ENCODE measurements at places on chromosomes 1 and 21.

GRCh38 chr1:166165661-166166328, 1.0 kb downstream of the FAM78B start:
- DNase-seq: no peak

DNA sequence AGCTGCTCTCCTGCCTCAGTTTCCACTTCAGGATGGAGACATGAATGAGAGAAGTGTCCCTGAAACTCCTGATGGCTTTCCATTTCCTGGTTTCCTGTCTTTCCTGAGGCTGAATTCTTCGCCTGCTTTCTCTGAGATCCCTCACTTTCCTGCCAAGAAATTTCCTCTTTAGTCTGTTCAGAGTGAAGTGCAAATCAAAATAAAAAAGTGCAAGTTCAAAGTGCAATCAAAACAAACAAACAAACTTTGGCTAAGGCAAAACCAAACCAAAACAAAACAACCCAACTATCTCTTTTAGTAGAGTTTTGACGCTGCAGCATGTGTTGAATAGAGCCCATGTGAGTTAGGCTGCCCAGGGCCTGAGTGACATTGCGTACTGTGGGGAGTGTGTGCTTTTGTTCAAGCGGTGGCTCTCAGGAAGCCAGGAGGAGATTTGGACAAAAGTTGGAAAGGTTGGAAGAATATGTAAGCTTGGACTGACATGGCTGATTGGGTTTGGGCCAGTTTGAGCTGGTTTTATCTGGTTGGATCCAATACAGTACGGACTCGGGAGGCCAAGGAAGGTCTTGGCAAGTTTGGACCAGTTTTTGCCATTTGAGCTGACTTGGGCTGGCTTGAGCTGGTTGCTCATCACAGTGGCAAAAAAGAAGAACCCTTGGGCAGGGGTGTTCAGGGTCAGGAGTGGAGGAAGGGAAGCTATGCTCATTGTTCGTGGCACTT, 61.1 kb upstream of the TINAGL1 start:
- DNase-seq: no peak

DNA sequence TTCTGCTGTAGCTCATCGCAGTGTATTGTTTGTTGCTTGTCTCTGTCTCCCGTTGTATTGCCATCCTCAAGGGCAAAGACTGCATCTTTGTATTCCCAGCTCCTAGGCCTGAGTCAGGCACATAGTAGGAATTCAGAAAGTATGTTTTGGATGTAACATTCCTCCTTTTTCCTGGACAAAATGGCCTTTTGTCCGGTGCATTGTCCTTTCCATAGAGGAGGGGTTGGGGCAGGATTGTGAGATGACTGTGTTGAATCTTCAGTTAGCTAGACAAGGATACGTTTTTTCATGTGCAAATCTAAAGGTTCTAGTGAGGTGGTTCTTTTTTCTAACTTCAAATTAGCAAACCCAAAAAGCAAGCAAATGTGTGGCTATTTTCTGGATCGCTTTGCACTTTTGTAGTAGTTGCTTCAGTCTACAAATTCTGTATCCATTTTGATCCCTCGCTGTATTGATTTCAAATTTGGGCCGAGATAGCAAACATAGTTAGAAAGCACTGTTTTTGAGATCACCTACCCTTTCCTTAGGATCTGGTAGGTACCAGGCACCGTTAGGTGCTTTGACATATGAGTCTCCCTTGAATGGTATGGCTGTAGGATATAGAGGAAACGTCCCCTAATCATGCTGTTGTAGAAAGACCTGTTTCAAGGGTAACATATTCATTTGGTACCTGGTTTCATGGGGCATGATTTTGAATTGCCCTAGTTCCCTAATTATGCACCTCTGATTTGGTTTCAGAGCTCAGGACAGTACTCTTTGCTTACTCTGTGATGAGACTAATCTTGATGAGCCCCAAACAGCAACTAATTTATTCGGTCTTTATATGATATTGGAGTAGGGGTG, 1.2 kb downstream of the PPP1R8 start:
- no peak for DNase-seq

DNA sequence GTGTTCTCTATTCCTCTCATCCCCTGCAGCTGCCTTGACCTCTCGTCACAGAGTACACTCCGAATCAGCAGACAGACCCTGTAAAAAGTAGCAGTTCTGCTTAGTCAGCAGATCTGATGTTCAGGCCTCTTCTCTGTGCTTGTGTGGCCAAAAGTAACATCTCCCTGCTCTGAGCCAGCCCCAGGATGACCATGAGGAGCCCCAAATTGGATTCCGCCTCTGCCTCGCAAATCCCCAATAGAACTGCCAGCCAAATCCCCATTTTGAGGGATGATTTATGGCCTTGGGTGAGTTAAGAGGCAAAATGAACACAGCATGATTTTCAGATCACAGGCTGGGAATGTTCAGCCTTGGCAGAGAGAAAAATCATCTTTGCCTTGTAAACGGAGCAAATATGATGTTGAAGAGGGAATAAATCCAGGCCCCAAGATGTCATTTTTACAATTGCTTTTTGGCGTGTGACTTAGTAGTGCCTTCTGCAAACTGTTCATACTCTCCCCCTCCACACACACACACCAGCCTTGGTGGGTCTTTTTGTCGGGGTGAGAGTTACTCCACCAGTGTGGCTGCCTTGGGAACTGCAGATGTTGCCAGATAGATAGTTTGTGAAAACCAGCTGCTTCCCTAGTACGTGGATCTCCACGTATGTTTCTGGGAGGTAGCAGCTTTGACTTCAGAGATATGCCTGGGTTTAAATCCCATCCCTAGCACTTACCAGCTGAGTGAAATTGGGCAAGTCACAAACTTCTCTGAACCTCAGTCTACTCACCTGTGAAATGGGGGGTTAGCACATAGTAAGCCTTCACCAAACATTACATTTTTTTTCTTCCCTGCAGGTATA, 77.8 kb downstream of the MAN1C1 start:
- no peak for DNase-seq

- DNase-seq: peak; percentile 92
Observed at GRCh38 chr1:161013488-161014230, 7.3 kb downstream of the F11R start.

- DNase-seq: no peak
Observed at GRCh38 chr1:70909262-70909822, 138.3 kb downstream of the PTGER3 start.

DNA sequence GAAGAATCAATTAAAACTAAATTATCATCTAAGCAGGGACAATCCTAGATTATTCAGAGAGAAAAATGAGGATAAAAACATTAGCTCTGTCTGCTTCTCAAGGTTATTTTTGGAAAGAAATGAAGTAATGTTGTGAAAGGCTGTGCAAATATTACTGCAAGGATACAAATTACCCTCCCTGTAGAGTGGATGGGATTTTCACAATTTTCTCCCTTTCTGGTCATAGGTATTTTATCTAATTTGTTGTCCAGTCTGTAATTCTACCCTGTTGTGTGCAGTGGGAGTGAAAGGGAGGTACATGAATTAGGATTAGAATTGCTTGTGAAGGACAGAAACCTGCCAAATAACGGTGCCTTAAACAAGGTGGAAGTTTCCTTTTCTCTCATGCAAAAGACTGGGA, 54.7 kb downstream of the MAP3K7CL start:
- DNase-seq: no peak

- peak; percentile 39 for DNase-seq
Observed at GRCh38 chr1:214379236-214379970, 98.4 kb downstream of the SMYD2 start.

DNA sequence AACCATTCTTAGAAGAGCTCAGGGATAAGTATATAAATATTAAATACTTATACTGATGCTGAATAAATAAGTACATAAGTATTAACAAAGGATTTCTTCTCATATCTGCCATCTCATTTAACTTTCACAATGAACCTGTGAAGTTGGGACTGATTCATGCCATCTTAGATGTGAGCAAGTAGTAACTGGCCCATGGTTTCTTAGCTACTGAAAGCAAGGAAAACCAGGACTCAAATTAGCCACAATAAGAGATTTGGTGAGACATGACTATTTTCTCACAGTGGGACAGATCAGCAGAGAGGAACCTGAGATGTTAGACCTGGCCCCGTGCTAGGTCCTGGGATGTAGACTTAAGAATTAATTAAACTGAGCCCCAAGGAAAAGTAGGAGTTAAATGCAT, 8.2 kb upstream of the RAB3B start:
- no peak for DNase-seq

DNA sequence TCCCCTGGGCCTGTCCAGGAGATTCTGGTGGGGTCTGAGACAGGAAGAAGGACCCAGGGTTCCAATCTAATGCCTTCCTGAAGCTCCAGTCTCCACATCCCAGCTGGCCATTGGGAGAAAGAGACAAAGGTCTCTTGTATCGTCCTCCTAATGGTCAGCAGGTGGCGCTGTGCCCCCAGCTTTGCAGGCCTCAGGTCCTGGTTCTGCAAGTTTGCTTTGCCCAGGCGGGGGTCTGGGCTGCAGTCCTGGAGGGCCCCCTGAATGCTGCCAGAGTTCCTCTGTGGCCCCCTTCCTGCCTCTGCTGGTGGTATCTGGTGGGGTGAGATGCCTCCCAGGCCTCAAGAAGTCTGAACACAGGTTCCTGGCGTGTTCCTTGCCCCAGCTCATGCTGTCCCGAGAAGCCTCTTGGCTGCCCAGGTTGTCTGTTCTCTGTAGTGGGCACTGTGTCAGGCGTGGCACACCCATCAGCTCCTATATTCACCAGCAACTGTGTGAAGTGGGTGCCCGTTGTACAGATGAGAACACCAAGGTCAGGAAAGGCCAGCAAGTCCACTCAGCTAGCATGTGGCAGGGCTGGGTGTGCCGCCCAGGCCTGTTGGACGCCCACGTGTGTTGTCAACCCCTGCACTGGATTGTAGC, 33.8 kb upstream of the CSF3R start:
- peak; percentile 89 for DNase-seq

GRCh38 chr1:186799689-186800054, 29.1 kb upstream of the PLA2G4A start:
- no peak for DNase-seq

DNA sequence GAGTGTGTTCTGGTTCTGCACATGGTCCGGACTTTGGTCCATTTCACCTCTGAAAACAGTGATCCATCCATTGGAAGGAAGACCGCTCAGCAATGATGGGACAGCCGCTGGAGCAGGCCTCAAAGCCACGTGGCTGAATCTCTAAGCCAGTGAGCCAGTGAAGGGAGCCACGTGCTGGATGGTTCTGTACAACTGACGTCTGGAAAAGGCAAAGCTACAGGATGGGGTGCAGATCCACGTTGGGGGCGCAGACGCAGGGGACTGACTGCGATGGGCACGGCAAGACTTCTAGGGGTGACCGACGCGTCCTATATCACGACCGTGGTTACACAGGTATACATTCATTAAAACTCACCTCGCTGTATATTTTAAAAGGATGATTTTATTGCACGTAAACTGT, 10.2 kb upstream of the ARHGEF16 start:
- no peak for DNase-seq

DNA sequence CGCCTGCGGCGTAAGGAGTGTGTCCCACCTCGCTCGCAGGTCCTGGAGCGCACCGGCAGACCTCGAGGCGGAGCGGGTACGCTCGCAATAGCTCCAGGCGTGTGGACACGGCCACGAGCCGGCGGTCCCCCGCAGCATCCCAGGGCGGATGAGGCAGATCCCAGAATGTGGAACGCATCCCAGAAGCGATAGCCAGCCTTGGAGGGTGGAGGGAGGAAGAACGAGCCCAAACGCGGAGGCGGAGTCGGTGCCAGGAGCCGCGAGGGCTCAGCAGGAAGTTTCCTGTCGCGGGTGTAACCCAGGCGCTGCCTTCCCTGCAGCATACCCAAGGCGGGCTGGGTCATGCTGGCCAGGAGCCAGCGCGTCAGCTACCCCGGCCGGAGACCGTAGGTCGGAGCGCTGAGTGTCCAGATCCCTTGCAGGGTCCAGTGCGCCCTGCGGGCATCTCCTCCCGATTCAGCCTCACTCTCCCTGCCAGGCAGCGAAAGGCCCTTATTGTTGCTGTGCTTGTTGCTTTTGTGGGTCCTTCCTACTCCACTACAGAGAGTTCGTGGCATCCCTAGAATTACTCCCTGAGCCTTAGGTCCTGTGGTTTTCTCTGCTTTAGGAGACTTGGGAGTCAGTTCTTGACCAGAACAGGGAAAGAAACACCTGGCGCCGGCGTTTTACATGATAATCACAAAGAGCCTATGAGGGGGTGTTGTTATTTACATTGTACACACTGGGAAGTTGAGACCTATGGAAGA, 27.7 kb downstream of the STYXL2 start:
- DNase-seq: peak; percentile 73

GRCh38 chr1:31617916-31618746, 642 bp downstream of the HCRTR1 start:
- no peak for DNase-seq

GRCh38 chr1:243851765-243852164, 1.7 kb upstream of the AKT3 start:
- no peak for DNase-seq

GRCh38 chr1:69121723-69122122, 446.0 kb upstream of the LRRC7 start:
- DNase-seq: no peak

DNA sequence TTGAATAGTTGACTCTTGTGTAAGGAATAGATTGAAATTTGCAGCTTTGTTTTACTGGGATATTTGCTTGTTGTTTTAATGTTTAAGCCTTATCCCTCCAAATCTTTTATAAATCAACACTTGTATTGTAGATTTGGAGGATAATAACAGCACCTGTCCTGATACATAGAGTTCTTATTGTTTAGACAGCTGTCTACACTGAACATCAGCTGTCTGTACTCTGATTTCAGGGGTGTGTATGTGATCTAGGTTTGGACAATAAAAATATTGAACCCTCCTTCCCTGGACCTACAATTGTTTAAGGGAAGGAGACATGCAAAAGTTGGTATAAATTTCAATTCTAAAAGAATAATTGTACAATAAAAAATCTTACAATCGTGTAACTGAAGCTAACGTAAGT, 48.3 kb upstream of the DPH5 start:
- DNase-seq: no peak

DNA sequence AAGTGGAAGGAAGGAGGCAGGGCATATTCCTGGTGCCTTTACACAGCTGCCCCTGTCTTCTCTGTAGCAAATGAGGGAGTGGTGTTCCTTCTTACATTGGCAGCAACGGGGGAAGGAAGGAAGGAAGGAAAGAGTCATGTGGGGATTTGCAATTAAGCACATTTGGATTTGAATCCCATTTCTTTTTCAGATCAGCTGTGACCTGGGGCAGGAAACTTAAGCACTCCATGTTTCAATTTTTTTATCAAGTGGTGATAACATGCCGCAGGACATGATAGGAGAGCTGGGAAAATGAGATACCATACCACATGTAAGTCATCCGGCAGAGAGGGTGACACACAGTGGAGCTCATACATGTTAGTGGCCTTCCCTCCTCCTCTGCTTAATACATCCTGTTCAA, 186.8 kb downstream of the APP start:
- no peak for DNase-seq

DNA sequence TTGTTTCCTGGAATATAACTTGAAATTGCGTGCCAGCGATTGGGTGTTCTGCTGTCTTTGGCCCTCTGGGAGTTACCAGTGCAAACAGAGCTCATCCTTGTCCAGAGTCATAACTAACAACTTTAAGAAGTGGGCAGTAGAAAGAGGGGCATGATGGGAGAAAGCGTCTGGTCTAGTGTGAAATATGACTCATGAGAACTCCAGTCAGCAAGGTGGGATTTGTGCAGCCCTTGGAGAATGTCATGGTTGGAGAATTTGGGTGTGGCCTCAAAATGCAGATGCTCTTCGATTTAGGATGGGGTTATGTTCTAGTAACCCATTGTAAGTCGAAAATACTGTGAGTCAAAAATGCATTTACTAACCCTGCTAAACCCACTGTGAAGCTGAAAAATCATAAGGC, 12.9 kb downstream of the ATP1B1 start:
- no peak for DNase-seq
